Stimulated activated CD8-positive, alpha-beta memory T cell treated with anti-CD3 and anti-CD28 coated beads, Interleukin-7, amount 100 ng/mL, for 1 hour (primary cell): ENCODE measurements at places on chromosomes 2 and 18.

- no peak for DNase-seq
Measured at GRCh38 chr2:180187611-180188010, 180.5 kb upstream of the CWC22 start.

GRCh38 chr2:194104687-194105086 is 1552.3 kb upstream of the SLC39A10 start:
- no peak for DNase-seq

DNA sequence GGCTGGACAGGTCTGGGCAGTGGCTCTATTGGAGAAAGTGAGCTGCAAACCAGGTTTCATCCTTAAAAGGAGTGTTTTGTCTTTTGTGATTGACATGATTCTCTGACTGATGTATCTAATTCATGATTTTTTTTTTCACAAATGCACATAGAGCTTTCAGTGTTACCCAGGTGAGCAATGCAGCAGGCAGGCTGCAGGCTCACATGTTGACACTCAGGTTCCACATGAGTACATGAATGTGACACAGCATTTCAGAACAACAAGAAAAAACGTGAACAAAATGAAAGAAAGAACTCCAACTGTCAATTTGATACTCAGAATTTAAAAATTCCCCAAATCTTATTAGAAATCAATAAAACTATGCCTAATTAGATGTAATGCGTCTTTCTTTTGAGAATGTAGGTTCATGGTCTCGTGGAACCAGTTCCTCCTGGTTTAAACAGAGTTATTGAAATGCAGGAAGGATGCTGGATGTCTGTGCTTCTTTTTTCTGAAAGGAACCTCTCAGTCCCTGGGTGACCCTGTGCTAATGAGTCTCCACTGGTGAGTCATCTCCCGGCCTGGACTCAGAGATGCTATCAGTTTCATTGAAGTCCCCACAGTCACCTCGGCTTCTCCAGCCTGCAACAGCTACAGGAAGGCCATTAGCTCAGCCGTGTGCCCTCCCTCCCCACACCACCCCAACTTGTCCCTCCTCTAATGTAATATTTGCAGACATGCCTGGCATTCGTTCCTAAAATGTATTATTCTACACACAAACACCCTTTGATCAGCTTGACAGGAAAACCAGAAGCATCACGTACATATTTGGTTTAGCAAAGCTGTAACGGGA is 430.4 kb downstream of the LPIN1 start:
- no peak for DNase-seq

DNA sequence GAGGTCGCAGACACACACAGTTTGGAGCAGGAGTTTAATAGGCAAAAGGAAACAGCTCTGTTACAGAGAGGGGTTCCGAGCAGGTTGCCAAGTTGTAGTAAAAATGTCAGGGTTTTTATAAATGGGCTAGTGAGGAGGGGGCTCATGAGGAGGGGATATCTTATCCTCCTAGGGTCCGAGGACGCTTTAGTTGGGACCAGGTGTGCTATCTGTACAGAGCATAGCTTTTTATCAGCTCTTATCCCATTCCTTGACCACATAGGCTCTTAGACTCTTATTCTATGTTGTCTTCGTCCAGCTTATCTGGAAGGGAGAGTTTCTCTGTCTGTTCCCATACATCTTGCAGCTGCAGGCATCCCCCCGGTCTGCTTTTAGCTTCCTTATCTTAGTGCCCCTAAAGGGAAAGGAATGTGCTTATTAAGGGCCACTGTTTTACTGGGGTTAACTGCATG is 44.7 kb downstream of the PDK1 start:
- DNase-seq, result no peak

GRCh38 chr2:175743011-175743410 is 259.1 kb downstream of the LNPK start:
- DNase-seq, result no peak

DNA sequence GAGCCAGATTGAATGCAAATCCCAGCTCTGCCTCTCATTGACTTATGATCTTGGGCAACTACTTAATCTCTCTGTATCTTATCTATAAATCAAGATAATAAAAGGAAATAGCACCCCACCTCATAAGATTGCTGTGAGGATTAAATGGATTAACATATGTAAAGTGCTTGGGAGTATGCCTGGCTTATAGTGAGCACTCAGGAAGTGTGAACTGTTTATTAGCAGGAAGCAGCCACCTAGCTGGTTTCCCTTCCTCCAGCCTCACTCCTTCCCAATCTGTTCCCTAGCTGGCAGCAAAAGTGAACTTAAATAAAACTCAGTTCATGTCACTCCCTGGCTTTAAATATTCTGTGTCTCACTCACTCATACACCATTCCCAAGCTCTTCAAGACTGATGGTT is 526.6 kb upstream of the PKDCC start:
- no peak for DNase-seq

DNA sequence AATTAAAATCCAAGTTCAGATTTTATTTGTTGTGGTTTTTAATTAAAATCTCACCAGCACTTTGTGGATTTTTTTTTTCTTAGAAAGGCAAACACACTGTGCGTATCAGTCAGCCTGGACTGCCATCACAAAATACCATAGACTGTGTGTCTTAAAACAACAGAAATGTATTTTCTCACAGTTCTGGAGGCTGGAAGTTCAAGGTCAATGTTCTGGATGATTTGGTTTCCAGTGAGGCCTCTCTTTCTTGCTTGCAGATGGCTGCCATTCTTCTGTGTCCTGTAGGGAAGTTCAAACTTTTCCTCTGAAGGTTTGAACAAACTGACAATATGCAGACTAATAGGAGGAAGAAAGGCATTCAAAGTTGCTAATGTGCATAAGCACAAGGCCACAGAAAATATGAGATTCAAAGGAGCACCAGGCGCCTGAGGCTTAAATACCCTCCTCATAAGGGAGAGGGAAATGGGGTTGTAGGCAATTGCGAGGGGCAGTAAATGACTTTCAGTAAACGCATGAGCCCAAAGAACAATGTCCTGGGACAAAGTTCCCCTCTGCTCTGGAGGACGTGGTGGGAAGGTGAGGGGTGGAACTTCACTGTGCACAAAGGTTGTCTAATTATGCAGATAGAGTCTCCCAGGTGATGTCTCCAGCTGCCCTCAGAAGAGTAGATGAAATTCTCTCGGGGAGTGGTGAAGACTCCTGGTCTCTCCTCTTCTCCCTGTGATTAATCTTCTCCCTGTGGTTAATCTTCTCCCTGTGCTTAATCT is 26.5 kb upstream of the KCNF1 start:
- no peak for DNase-seq

DNA sequence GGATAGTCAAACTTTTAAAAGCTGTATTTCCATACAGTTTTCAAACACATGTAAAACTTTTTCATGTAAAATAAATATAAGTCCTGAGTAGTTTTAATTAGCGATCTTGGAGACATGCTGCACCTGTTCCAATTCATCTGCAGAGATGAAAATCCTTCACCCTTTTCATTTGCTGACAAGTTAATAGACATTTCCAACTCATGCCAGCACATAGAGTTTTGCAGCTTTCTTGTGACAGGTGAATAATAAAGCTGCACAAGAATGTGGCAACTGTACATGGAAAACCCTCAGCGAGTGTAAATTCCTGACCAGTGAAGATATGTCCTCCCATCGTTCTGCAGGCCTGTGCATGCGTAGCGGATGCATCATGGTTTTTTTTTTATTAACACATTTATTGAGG is 771.4 kb downstream of the TDRD15 start:
- DNase-seq, result no peak

- no peak for DNase-seq
Measured at GRCh38 chr2:10608273-10608672, 81.5 kb downstream of the NOL10 start.

GRCh38 chr2:162075689-162076132 is 1.7 kb upstream of the DPP4 start:
- DNase-seq, result no peak

DNA sequence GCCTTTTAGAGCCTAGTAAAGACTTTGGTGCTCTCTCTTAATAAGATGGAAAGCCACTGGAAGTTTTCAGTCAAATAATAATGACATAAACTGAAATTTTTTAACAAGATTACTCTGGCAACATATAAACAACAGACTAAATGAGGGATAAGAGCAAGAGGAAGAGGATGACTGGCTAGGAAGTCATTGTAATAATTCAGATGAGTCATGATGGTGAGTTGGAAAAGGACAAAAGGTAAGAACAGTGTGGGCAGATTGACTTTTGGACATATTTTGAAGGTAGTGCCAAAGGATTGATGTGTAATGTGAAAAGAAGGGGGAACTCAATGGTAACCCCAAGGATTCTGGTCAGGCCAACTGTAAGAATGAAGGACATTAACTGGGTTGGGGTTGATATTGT is 310.3 kb downstream of the NOL4 start:
- DNase-seq, result no peak

DNA sequence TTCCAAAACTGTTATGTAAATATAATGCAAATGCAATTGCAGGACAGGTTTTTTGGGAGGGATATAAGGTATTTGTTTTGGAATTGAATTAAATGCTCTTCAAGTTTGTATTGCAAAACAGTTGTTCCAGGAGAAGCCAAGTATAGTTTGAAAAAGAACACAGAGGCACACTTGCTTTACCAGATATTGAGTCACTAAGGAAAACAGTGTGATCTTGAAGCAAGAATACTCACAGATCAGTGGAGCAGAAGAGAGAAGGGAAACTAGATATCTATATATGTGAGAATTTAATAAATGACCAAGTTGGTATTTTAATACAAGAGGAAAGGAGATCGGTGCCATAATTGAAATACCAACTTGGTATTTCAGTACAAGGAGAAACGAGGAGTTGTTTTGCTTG is 178.9 kb downstream of the CAPN13 start:
- DNase-seq, result no peak
